Neural crest cell (in vitro differentiated cells): ENCODE measurements at places on chromosomes 16 and 17. TPM values are rescaled to one million over a fixed set of nuclear protein-coding genes. Genes with fewer than 3 reads are reported as not detected.

DNA sequence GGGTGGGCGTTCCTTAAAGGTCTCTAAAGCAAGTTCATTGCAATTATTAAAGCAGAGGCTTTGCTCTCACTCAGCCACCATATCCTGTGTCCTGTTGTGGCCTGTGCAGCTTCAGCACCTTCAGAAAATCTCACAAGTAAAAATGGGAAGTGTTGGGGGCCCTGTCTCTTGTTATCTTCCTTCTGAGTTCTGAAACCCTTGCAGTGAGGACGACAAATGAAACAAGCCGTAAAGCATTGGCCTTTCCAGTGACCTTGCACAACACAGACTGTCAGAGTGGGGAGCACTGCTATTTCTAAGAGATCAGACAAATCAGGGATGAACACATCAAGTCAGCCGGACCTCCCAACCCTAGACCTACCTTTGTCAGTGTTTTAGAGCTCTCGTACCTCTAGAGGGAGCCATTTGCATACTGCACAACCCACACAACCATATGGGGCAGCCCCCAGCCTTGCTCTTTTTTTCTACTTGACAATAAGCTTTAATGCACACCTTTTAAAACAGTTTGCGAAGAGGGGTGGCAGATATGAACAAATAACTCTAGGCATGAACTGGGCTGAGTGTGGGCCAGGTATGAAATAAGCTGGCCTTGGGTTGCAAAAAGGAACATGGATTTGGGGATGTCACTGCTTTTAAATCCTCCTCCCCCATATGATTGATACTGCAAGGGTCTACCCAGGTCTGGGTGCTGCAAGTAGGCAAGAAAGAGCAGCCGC is 89.8 kb downstream of the KATNIP start:
- no peaks in the 10 kb centered on the region for H3K27me3 ChIP-seq
- DNase-seq: peak; percentile 31
- H3K36me3 ChIP-seq: no peaks in the 10 kb centered on the region
- no peak overlapping the region for H3K4me3 ChIP-seq
- peaks cover 13% of the 10 kb centered on the region for H3K4me1 ChIP-seq
- no peak overlapping the region for H3K27ac ChIP-seq

DNA sequence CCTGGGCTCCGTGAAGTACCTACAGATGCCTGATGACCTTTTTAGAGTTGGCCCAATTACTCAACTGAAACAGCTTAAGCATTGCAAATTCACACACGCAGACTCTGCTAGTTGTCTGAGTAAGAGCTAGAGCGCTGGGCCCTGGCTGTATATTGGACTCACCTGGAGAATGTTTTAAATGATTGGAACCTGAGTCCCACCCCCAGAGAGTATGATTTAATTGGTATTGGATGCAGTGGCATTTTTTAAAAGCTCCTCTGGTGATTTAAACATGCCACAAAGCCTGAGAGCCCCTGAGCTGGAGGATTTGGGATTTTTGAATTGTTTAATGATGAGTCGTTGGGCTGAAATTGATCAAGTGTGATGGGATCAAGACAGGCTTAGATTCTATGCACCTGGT is 143.9 kb upstream of the SDK2 start:
- no peak overlapping the region for H3K4me3 ChIP-seq
- no peaks in the 10 kb centered on the region for H3K36me3 ChIP-seq

DNA sequence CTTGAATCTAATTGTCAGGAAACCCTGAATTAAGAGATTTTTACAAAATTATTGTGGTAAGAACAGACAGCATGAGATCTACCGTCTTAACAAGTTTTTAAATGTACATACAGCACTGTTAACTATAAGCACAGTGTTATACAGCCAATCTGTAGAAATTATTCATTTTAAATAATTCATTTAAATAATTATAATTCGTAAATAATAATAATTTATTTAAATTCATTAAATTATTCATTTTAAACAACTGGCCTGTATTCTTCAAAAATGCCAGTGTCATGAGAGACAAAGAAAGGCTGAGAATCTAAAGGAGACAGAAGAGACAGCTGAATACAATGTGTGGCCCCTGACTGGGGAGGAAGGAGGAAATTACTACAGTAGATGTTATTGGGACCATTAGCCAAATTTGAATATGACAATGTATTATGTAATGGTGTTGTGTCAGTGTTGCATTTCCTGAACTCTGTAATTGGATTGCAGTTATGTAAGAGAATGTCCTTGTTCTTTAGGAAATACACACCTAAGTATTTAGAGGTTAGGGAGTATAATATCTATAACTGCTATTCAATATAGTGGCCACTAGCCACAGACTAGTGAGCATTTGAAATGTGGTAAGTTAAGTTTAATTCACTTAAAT is 2.3 kb downstream of the RSAD1 start:
- no peak overlapping the region for H3K4me3 ChIP-seq
- DNase-seq: no peak
- no peak overlapping the region for H3K27ac ChIP-seq
- peaks cover 5% of the 10 kb centered on the region for H3K27me3 ChIP-seq
- H3K4me1 ChIP-seq: peaks cover 23% of the 10 kb centered on the region

- DNase-seq: no peak
- no peak overlapping the region for H3K27ac ChIP-seq
- H3K4me3 ChIP-seq: no peak overlapping the region
- H3K27me3 ChIP-seq: no peaks in the 10 kb centered on the region
- no peaks in the 10 kb centered on the region for H3K36me3 ChIP-seq
Measured at GRCh38 chr17:17855976-17856375, 19.2 kb upstream of the SREBF1 start.

DNA sequence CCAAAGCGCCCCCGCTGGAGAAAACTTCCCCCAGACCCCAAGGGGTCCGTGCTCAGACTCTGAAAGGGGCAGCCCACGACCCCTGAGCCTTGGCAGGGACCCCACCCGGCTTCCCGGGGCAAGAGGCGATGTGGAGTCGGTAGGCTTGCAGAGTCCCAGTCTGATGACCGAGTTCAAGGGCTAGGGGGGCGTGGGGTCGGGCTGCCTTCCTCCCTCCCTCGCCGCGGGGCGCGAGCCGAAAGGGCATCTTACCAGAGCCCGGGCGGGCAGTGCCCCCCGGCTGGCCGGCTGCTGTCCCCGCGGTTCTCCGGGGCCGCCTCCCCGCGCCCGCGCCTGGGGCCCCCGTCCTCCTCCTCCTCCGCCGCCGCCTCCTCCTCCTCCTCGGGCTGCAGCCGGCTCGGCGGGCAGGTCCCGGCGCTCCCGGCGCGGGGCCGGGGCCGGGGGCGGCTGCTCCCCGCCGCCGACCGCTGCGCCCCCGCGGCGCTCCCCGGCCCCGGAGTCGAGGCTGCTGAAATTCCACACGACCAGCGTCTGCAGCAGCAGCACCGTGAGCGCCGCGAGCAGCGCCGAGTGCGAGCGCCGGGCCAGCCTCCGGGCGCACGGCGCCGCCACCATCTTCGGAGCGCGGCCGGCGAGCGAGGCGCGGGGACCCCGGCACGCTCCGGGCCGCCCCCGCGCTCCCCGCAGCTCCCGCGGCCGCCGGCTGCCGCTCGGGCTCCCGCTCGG is 415 bp downstream of the XYLT1 start:
- peaks cover 2% of the 10 kb centered on the region for H3K36me3 ChIP-seq
- peaks cover 53% of the 10 kb centered on the region for H3K4me1 ChIP-seq
- DNase-seq: peak; percentile 19
- H3K4me3 ChIP-seq: peak overlapping the region; percentile 91

DNA sequence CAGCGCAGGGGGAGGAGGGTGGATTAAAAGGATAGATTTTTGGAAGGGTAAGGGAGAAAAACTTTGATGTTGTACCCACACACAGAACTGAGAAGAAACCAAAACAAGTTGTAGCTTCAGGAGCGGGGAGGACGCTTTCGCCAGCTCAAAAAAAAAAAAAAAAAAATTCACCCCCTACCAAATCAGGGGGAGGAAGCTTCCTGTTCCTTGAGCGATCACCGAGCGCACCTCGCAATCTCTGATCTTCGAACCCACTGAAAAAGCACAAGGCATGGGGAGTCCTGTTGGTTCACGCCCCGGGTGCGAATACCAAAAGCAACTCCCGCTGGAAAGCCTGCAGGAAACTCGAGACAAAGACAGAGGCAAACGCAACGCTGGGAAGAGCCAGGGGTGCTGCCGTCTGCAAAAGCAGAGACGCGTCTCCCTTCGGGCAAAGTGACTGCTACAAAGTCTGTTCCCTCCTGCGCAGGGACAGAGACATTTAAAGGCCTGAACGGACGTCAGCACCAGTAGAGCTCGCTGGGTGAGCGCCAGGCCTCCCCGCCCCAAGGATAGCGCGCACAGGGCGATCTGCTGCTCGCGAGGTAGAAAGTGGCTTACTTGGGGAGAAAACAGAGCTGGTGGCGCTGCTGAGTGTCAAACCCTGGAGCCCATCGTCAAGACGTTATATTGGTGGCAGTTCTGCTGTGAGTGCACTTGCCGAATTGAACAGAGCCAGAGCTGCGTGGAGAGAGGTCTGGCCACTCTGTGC is 190.4 kb downstream of the USP22 start:
- peak overlapping the region; percentile 78 for H3K27ac ChIP-seq
- DNase-seq: peak; percentile 44
- H3K4me1 ChIP-seq: no peaks in the 10 kb centered on the region
- peaks cover 20% of the 10 kb centered on the region for H3K27me3 ChIP-seq

GRCh38 chr17:82356845-82357355 is 2.1 kb upstream of the TEX19 start:
- H3K4me1 ChIP-seq: peaks cover 8% of the 10 kb centered on the region
- no peaks in the 10 kb centered on the region for H3K36me3 ChIP-seq
- peaks cover 2% of the 10 kb centered on the region for H3K27me3 ChIP-seq
- DNase-seq: no peak
- no peak overlapping the region for H3K27ac ChIP-seq

DNA sequence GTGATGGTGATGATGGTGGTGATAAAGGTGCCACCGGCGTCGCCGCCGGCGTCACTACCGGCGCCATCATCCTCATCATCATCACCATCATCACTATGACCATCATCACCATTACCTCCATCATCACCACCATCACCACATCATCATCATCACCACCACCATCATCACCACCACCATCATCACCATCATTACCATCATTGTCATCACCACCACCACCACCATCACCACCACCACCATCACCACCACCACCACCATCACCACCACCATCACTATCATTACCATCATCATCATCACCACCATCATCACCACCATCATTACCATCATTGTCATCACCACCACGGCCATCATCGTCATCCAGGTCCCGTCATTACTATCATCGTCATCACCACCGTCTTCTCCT is 179.7 kb downstream of the NPIPB11 start:
- DNase-seq: no peak
- peaks cover 16% of the 10 kb centered on the region for H3K4me1 ChIP-seq
- H3K27ac ChIP-seq: no peak overlapping the region
- H3K4me3 ChIP-seq: no peak overlapping the region

DNA sequence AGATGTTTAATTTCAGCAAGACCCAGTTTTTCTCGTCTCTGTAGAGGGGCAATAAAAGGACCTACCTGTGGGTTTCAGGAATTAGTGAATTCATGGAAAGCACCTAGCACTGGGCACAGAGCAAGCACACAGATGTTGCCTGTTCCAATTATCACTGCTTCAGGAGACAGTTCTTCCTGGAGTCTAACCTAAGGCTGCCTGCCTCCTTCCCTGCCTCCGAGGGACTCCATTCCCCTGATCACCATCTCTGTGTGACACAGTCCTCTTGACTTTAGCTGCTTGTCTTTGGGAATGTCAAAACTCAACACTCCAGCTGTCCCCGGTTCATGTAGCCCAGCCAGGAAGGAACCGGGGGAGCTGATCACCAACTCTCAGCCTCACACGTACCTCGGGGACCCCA is 474.9 kb downstream of the SLC39A11 start:
- no peak overlapping the region for H3K27ac ChIP-seq
- H3K36me3 ChIP-seq: no peaks in the 10 kb centered on the region
- peaks cover 10% of the 10 kb centered on the region for H3K27me3 ChIP-seq
- H3K4me1 ChIP-seq: peaks cover 67% of the 10 kb centered on the region
- DNase-seq: no peak

- no peaks in the 10 kb centered on the region for H3K36me3 ChIP-seq
- H3K27ac ChIP-seq: no peak overlapping the region
- DNase-seq: no peak
- no peak overlapping the region for H3K4me3 ChIP-seq
- peaks cover 6% of the 10 kb centered on the region for H3K4me1 ChIP-seq
Measured at GRCh38 chr17:56142325-56142724, 10.9 kb upstream of the ANKFN1 start.

Gene C16orf89
- total RNA-seq: not detected in 2 replicates
